ENCODE measurements at places on chromosomes 6 and 20. TPM values are rescaled to one million over a fixed set of nuclear protein-coding genes. Genes with fewer than 3 reads are reported as not detected.

Gene PDE10A
- 0.21 TPM for polyA plus RNA-seq

Gene ISM1
- polyA plus RNA-seq: not detected

Gene CST7
- polyA plus RNA-seq: not detected

Gene VIP
- polyA plus RNA-seq: not detected

Gene SRMS
- not detected for polyA plus RNA-seq

Gene MCM3
- 29.8 TPM for polyA plus RNA-seq

Gene SCRT2
- polyA plus RNA-seq: not detected

All from GM23248 (cell line).